ENCODE measurements at places on chromosomes 12 and 14. TPM values are rescaled to one million over a fixed set of nuclear protein-coding genes. Genes with fewer than 3 reads are reported as not detected.

The ZBTB42 gene
- total RNA-seq = 2.8 TPM

The KLRK1 gene
- total RNA-seq = not detected

The KRT78 gene
- not detected for total RNA-seq

DNA sequence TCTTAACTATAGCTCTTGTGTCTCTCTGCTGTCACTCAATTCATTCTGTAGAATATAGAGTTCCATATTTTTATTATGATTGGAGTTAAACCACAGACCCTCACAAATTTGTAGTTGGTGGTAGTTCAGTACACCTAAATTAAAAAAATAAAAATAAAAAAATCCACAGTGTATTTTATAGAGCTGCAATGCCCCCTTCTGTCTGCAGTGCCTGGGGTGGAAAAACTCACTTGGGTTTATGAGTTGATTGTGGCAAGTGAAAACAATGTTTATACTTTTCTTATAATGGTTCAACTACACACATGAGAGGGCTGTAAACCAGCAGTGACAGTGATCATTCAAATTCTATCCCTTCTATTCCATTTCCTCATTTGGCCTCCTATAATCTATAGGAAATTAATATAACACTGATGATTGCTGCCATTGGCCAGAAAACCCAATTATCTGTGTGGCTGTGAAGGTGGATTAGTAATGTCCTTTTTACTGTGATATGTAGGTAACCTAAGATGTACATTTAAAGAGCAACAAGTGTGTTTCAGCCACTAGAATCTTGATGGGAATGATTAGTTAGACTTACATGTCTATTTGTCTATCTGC, 166.9 kb upstream of the LRIG3 start:
- no peaks in the 10 kb centered on the region for H3K36me3 ChIP-seq
- peak overlapping the region; percentile 38 for H3K27ac ChIP-seq
- H3K4me3 ChIP-seq = no peak overlapping the region
- no peaks in the 10 kb centered on the region for H3K27me3 ChIP-seq
- peaks cover 58% of the 10 kb centered on the region for H3K4me1 ChIP-seq

DNA sequence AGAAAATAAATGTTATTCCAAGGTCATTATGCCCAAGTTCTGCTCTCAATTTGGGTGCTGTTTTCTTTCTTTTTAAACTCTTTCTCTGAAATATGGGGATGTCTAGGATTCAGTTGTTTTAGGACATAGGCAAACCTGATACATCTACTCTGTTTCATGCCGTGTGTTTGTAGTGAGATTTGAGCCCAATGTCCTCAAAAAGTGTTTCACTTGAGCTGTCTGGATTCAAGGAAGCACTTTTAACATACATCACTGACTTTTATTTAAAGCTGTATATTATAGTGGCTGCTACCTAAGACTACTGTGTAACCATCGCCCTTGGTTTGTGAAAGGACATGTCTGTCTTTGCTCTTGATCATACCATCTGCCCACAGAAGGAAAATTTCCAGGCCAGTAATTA, 709.3 kb upstream of the STXBP6 start:
- no peak for DNase-seq
- no peak overlapping the region for H3K4me3 ChIP-seq
- no peak overlapping the region for H3K27ac ChIP-seq
- no peaks in the 10 kb centered on the region for H3K36me3 ChIP-seq

DNA sequence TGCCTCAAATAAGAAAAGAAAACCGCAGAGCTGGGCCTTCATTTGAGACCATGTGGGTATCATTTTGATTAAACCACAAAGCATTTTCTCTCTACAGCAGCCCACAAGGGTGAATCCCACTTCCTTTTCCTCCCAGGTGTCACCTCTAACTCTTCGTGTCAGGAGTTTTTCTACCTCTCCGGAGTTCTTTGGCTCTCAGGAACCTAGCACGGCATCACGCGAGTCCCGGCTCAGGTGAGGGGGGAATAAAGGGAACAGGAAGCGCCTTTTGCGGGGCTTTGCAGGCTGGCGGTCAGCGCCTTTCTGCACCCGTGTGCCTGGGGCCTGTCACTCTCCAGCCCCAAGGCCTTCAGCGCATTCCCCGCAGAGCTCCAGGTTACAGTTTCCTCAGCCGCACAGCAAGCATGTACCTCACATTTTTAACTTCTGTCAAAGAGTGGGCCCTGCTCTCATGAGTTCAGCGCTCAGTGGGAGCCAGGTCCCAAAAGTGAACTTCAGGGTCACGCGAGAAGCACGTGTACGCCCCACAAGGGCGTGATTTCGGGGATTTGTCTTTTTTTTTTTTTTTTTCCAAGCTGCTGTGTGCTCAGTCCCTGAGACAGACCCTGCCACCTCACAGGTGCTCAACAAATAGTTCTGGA, 740 bp upstream of the PRPF40B start:
- peak overlapping the region; percentile 84 for H3K4me3 ChIP-seq
- H3K36me3 ChIP-seq = no peaks in the 10 kb centered on the region
- peaks cover 29% of the 10 kb centered on the region for H3K4me1 ChIP-seq
- peaks cover 1% of the 10 kb centered on the region for H3K27me3 ChIP-seq
- peak overlapping the region; percentile 93 for H3K27ac ChIP-seq
- no peak for DNase-seq

GRCh38 chr12:131384544-131384855, 326.4 kb upstream of the SFSWAP start:
- H3K36me3 ChIP-seq = no peaks in the 10 kb centered on the region
- no peak overlapping the region for H3K27ac ChIP-seq
- peak; percentile 49 for DNase-seq
- H3K4me1 ChIP-seq = no peaks in the 10 kb centered on the region
- no peak overlapping the region for H3K4me3 ChIP-seq

Data from chondrocyte (in vitro differentiated cells).